COLO829 (cell line): ENCODE measurements at places on chromosomes 5 and 9.

- no peak for DNase-seq
These were observed 94.6 kb upstream of the HMHB1 start for GRCh38 chr5:143717400-143717799.

DNA sequence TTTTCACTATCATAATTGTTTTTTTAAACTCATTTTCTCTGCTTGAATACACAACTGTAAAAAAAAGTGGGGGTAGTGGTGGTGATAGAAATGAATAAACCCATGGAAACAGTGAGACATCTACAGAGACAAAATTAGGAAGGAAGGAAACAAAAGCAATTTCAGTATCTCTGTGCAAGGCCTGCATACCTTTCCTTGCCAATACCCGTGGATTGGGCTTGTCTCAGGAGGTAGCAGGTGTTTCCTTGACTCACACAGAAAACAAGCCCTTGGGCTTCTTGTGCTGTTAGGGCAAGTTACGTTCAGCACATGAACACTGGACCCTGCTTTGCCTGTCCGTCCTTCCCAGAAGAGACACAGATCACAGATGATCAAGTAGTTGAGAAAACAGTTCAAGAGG lies 372.2 kb downstream of the ZSWIM6 start:
- no peak for DNase-seq

GRCh38 chr5:148020257-148020988 lies 43.4 kb upstream of the SPINK5 start:
- no peak for DNase-seq

GRCh38 chr5:162816816-162817215 lies 620.6 kb upstream of the CCNG1 start:
- no peak for DNase-seq

DNA sequence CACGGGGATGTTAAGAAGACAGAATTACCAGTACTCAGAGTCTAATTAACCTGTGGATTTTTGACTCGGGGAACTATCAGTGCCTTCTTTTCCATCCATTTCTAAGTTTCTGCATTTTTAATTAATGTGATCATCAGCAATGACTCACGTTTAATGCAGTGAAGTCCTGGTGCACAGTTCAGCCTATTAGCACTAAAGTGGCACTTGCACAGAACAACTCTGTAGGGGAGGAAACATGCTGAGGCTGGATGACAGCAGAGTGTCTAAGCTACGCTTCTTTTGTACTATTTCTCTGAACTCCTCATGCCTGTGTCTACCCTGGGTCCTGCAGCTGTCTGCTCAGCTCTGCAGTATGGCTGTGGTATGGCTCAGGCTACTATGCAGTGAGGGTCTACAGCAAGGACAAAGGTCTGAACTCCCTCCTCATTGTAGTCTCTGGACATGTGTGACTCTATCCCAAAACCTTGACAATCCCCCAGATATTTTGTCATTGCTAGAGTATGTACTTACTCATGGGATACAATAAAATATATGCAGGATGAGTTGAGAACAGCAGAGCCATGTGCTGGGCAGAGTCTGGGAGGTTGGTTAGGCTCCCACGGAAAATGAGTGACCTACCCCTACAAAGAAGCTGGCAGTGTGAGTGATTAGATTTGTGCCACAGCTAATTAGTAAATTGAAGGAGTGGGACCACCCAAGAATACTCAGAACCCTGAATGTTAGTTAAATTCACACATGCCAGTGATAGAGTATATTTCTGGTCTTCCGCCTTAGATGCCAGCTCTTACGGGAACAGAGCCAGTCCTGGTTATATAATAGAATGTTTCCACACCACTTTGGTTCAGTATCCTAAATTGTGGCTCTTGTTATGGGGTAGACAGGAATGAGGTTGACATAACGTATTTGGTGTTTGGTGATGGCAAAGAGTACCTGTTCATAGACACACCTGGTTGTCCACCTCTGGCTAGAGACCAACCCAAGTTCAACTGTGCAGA lies 148.0 kb downstream of the GHR start:
- DNase-seq, result no peak

- peak; percentile 79 for DNase-seq
These were observed 11.6 kb downstream of the ABL1 start for GRCh38 chr9:130846487-130847305.

GRCh38 chr5:4370218-4370617 lies 769.9 kb upstream of the ADAMTS16 start:
- peak; percentile 11 for DNase-seq

DNA sequence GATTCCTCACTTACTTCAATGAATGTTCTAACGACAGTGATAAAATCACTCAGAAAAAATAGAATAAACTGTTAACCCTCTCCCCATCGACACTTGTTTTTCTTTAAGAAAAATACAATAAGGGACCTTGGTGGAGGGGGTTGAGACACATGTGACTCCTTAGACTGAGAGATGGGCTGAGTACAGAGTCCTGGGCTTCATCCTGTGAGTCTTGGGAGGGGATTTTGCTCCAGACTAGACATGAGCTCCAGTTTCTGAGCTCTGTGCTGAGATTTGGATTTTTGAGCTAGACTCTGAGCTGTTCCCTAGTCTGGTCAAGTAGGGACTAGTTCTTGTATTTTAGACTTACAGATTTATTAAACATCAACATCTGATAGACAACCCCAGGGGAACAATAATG lies 241.5 kb upstream of the MVB12B start:
- DNase-seq, result no peak

- DNase-seq, result no peak
These were observed 43.5 kb upstream of the SLC12A7 start for GRCh38 chr5:1155191-1156032.

- DNase-seq, result no peak
These were observed 60.6 kb downstream of the DIAPH1 start for GRCh38 chr5:141558150-141558549.

GRCh38 chr5:143066556-143067281 lies 296.5 kb downstream of the ARHGAP26 start:
- DNase-seq, result no peak

DNA sequence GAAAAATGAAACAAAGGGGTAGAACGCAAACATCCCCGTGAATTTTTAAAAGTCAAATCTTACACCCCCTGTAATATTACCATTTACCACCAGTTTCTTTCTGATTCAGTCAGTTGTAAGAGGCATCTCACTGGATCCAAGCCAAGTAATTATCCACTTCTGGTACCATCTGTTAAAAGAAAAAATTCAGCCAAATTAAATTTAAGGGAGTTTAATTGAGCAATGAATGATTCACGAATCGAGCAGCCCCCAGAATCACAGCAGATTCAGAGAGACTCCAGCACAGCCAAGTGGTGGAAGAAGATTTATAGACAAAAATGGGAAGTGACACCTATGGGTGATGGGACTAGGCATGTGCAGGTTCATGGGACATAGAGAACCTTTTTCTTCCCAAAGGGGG lies 29.9 kb upstream of the MTMR12 start:
- DNase-seq, result no peak

GRCh38 chr5:178466342-178466741 lies 123.9 kb downstream of the COL23A1 start:
- DNase-seq, result no peak

GRCh38 chr9:93278144-93278543 lies 94.2 kb downstream of the WNK2 start:
- no peak for DNase-seq

DNA sequence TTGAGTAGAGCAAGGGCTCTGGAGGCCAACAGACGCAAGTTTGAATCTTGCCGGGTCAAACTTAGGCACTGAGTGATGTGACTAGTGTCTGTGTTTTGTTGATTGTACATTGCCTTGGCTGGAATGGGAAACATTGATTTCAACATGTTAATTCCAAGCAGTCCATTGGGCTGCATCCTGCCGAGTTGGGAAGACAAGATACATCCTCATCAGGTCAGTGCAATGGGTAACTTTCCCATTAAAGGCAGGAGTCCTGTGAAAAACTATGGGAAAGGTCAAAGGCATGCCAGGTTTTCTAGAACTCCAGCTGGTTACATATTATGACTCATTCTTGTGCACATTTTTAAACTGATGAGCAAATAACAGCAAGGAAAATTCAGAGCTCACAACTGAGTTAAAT lies 126.5 kb upstream of the ABCA1 start:
- no peak for DNase-seq

- no peak for DNase-seq
These were observed 49.0 kb upstream of the KIF2A start for GRCh38 chr5:62257020-62257367.

GRCh38 chr5:59157068-59157467 lies 574.2 kb downstream of the RAB3C start:
- DNase-seq, result no peak

DNA sequence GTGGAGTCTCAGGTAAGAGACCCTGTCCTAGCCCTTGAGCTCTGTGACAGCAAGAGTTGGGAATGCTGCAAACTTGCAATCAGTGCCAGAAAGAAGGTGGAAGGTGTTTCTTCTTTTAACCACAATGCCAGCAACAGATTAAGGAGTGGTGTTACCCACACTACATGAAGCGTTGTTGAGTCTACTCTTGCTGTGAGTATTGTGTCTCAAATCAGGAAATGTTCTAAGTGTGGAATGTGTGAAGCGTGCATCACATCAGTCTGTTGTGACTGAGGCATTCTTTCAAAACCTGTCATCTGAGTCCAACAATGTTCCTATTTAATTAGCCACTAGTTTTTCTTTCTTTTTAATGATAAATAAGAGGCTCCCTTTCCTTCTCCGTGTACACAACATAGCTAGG lies 2.9 kb upstream of the LURAP1L start:
- no peak for DNase-seq

DNA sequence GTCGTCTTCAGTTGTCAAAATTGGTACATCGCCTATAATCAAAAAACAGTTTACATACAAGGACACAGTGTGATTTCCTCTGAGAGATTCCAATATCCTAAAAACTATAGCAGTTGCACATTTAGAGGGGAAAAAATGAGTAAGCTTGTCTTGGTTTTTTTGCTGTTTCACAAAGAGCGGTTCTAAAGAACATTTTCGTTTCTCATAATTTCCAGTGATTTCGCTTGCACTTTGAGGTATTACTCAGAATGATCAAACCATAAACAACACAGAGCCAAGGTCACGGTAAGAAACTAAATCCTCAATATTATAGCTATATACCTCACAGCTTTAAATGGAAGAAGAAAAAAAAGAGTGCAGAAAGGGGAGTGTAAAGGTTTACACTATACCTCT lies 861 bp downstream of the MTX3 start:
- no peak for DNase-seq

DNA sequence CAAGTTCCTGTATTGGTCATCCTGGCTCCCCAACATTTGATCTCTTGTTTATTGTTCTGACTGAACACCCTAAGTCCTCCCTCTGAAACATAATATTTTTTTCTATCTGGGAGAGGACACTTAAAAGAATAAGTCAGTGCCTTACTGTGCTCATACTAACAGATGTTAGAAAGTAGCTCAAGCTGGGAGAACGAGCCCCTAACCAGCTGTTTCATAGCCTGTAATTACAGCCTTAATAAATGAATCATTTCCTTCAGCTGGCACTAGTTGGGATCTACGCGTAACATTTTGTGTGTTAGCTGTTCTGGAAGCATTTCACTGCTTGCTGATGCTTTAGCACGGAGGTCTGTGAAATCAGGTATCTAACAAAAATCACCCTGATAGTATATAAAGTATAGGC lies 345.9 kb upstream of the RIOK2 start:
- DNase-seq, result no peak

GRCh38 chr5:179375831-179376365 lies 30.6 kb upstream of the ADAMTS2 start:
- no peak for DNase-seq

DNA sequence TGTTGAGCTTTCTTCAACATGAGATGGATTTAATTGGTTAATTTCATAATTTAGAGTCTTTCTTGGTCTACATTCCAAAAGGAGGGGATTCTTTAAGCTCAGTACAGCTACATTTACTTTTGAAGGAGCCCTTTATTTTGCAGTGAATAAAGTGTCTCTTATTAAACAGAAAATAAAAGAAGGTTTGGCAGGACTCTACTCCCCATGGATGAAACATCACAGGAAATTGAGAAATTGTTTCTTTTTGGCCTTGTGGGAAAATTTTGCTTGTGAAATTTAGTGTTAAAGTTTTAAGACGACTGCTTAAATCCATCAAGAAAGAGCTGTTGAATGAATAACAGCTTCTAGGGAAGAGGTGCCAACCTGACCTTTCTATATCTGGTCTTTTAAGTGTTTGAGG lies 187.7 kb downstream of the NTRK2 start:
- DNase-seq, result no peak

- DNase-seq, result no peak
These were observed 55.9 kb upstream of the ORM1 start for GRCh38 chr9:114266969-114267368.

DNA sequence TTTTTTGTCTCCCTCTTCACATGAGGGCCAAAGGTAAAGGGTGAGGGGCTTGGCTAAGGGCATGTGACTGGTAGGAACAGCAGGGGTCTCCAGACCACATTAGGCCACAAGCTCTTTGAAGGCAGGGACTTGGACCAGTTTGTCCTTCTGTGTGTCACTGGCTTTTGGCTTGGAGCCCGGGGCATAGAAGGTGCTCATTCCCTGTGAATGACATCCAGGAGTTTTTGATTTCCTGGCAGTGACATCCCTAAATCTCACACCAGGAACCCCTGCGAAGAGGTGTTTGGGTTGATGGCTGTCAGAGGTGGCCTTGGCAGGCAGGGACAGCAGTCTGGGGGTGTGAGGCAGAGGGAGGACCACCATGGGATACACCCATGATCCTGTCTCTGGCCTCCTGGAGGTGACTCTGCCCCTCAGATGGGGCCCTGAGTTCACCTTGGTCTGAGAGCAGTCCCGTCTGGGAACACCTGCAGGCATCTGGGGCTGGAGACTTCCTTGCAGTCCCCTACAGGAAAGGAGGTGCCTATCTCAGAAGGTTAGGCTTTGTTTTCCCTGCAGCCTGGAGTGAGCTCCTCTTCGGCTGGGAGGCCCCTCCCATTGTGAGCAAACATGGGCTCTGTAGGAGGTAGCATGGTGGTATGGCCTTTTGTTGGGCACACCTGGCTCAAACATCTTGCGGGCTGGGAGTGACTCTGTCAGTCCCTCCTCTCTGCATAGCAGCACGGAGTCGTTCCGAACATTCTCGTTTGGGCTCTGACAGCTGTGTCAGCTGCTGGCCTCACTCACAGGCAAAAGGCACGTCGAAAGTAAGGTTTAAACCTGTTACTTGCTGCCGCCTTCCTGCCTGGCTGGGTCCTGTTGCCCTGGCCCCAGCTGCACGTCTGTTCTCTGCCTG lies 38.6 kb upstream of the PITX1 start:
- DNase-seq, result no peak

DNA sequence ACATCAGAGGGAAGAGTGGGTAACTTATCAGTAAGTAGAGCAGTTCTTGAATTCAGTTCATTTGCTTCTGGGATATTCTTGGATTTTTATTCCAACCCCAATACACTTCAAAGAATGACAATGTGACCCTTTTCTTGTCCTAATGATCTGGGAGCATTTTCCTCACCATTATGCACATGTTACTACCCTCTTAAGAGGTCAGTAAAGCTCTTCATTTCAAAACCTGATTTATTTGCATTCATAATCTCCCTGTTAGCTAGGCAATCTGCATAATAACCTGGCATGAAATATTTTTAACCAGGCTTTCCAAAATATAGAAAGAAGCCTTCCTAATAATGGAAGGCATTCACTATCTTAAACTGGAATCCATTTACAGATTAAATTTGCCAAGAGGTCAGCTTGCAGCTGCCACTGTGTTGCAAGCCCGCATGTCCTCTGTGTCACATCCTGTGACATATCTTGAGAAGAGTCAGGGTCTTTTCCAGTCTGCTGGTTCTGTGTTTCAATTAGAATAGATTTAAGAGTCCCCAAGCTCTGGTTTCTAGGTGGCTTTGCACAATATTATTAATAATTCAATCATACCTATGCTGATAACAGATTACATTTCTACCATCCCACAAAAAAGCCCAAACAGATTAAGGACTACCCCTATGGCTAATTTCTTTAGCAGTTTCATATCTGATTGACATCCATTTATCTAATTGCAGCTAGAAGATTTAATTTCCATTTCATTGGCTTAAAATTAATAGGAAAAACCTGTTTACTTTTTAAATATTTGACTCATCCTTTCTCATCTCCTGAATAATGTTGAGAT lies 30.9 kb upstream of the PPP2R2B start:
- DNase-seq, result no peak
